ENCODE measurements at places on chromosomes 2 and 18.

- DNase-seq = no peak
Observed at GRCh38 chr18:49980896-49981295, 167.6 kb upstream of the ACAA2 start.

- DNase-seq = no peak
Observed at GRCh38 chr2:127647242-127648190, 1.6 kb downstream of the GPR17 start.

- DNase-seq = no peak
Observed at GRCh38 chr2:28108143-28108542, 217.6 kb downstream of the BABAM2 start.

GRCh38 chr2:206031162-206031784, 54.7 kb downstream of the INO80D start:
- DNase-seq = no peak
